CD4-positive, alpha-beta T cell (primary cell): ENCODE measurements at places on chromosomes 4 and X.

DNA sequence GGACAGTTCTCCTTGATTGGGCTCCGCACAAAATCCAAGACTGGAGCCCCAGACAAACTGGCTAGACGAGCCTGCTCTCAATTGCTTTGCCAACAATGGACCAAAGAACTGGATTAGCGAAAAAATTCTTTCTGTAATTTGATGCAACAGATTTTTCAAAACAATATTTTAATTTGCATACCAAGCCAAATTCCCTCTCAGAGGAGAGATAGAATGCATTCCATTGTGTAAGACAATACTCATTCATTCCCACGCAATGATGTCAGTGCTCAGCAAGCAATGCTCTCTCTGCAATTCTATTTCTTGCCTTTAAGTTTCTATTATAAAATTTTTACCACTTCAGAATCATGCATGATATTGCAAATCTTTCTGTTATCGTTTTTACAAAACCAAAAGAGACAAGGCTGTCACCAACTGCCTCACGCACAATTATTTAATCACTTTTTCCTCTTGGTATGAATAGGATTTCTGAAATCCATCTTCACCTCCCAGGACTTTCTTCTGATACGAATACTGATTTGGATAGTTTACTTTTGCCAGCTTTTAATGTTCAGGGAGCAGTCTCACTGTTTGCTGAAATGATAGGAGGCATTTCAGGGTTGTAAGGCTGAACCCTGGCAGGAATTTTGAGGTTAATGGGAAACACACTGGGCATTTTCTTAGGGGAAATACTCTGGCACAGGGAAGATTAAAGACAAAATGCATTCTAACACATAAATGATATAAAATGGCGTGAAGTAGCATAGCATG is 46.1 kb upstream of the HCCS start:
- H3K4me3 ChIP-seq = no peak overlapping the region
- no peaks in the 10 kb centered on the region for H3K36me3 ChIP-seq
- DNase-seq = no peak
- no peaks in the 10 kb centered on the region for H3K27me3 ChIP-seq
- H3K27ac ChIP-seq = no peak overlapping the region

- H3K4me1 ChIP-seq = no peaks in the 10 kb centered on the region
- no peaks in the 10 kb centered on the region for H3K36me3 ChIP-seq
- no peak for DNase-seq
- no peak overlapping the region for H3K4me3 ChIP-seq
These were observed 39.2 kb upstream of the C4orf54 start for GRCh38 chr4:99696801-99697200.

GRCh38 chr4:109440948-109441347 is 7.3 kb downstream of the SEC24B start:
- no peak overlapping the region for H3K4me3 ChIP-seq
- peaks cover 38% of the 10 kb centered on the region for H3K4me1 ChIP-seq
- no peak overlapping the region for H3K27ac ChIP-seq
- no peak for DNase-seq
- no peaks in the 10 kb centered on the region for H3K27me3 ChIP-seq
- peaks cover 4% of the 10 kb centered on the region for H3K36me3 ChIP-seq

GRCh38 chrX:66164470-66164869 is 423 bp downstream of the HEPH start:
- no peak for DNase-seq
- H3K27me3 ChIP-seq = no peaks in the 10 kb centered on the region
- H3K27ac ChIP-seq = no peak overlapping the region
- no peaks in the 10 kb centered on the region for H3K4me1 ChIP-seq
- no peaks in the 10 kb centered on the region for H3K36me3 ChIP-seq

GRCh38 chr4:89137231-89137630 is 25.9 kb downstream of the TIGD2 start:
- no peaks in the 10 kb centered on the region for H3K27me3 ChIP-seq
- H3K27ac ChIP-seq = no peak overlapping the region
- no peaks in the 10 kb centered on the region for H3K36me3 ChIP-seq
- no peaks in the 10 kb centered on the region for H3K4me1 ChIP-seq
- no peak overlapping the region for H3K4me3 ChIP-seq

GRCh38 chr4:147096667-147097604 is 151.3 kb upstream of the TTC29 start:
- H3K36me3 ChIP-seq = no peaks in the 10 kb centered on the region
- no peaks in the 10 kb centered on the region for H3K27me3 ChIP-seq
- DNase-seq = no peak
- H3K27ac ChIP-seq = no peak overlapping the region

- no peak for DNase-seq
- no peaks in the 10 kb centered on the region for H3K4me1 ChIP-seq
- H3K27me3 ChIP-seq = no peaks in the 10 kb centered on the region
- H3K36me3 ChIP-seq = no peaks in the 10 kb centered on the region
- H3K4me3 ChIP-seq = no peak overlapping the region
These were observed 112.8 kb downstream of the PPA2 start for GRCh38 chr4:105361053-105361452.

DNA sequence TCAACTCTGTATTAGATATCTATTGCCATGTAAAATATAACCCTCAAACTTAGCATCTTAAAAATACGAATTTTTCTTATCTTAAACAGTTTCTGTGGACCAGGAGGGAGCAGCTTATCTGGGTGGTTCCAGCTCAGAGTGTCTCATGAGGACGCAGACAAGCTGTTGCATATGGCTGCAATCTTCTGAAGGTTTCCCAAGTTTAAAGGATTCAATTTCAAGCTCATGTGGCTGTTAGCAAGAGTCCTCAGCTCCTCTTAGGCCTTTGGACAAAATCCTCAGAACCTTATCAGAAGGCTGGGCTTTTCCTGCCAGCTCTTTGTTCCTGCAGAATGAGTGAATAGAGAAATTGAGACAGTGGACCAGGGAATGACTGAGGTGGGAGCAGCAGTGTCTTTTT is 2.8 kb upstream of the CTSO start:
- no peak for DNase-seq
- no peaks in the 10 kb centered on the region for H3K36me3 ChIP-seq
- no peaks in the 10 kb centered on the region for H3K27me3 ChIP-seq
- H3K27ac ChIP-seq = no peak overlapping the region

GRCh38 chr4:92189146-92189545 is 114.6 kb upstream of the GRID2 start:
- DNase-seq = no peak
- H3K4me1 ChIP-seq = no peaks in the 10 kb centered on the region
- H3K27ac ChIP-seq = no peak overlapping the region
- H3K4me3 ChIP-seq = no peak overlapping the region
